ENCODE measurements at places on chromosomes 5 and 9.

DNA sequence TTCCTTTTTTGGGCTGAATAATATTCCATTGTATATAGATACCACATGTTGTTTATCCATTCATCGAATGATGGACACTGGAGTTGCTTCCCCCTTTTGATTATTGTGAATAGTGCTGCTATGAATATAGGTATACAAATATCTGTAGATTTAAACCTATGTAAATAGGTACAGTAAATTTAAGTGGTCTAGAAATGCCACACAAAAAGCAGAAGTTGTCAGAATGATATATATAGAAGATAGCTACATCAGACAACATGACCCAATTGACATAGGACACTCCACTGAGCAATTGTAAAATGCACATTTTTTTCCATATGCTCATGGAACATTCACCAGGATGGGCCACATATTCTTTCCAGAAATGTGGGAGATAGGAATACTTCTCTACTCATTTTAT is 77.6 kb downstream of the SMIM15 start:
- DNase-seq, result no peak

GRCh38 chr5:124103671-124104070 is 591.7 kb downstream of the CSNK1G3 start:
- DNase-seq, result no peak

- no peak for DNase-seq
Observed at GRCh38 chr5:107646418-107646817, 24.3 kb downstream of the EFNA5 start.

GRCh38 chr5:158484150-158484549 is 615.6 kb downstream of the EBF1 start:
- no peak for DNase-seq

DNA sequence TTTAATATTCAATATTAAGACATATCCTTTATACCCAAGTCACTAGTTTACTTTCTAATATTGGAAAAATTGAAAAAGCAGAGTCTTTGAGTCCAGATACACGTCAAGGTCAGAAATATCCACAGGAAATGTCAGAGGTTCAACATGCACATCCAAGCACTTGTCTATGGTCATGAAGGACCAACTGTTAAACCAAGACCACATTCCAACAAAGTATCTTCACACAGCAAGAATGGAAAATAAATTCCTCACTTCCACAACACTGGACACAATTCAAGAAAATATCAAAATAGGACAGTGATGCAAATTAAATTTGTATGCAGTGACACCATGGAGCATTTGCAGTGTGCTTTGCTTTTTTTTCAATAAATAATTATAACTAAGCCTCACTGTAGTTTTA is 142.5 kb downstream of the GABRB2 start:
- no peak for DNase-seq

DNA sequence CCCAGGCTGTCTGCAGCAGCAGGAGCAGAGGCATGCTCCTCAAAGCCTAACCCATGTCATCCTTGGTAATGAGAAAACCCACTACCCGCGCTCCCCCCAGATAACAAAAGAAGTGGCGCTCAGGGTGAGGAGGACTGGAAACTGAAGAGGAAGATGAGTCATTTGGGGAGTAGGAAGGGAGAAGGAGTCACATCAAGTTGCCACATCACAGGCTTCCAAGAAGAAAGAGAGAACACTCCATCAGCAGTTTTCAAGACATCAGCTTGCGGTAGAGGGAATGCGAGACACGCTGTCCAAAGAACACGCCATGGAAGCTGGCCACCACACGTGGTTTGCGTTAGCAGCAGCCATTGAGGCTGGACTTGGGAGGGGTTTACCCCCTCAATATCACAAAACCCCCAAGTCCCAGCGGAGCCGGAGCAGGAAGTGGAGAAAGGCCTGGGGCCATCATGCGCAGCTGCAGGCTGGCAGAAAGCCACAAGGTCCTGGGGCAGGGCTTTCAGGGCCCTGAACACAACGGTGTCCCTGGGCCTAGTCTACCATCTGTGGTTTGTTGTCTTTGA is 41.5 kb downstream of the SH3PXD2B start:
- no peak for DNase-seq
